ENCODE measurements at places on chromosomes 11 and 22. TPM values are rescaled to one million over a fixed set of nuclear protein-coding genes. Genes with fewer than 3 reads are reported as not detected.

TXNRD2 gene
- 31.5 TPM for total RNA-seq

CCDC87 gene
- total RNA-seq, result 0.27 TPM

GRCh38 chr11:10379871-10380568 lies 75.0 kb upstream of the AMPD3 start:
- DNase-seq, result no peak

DNA sequence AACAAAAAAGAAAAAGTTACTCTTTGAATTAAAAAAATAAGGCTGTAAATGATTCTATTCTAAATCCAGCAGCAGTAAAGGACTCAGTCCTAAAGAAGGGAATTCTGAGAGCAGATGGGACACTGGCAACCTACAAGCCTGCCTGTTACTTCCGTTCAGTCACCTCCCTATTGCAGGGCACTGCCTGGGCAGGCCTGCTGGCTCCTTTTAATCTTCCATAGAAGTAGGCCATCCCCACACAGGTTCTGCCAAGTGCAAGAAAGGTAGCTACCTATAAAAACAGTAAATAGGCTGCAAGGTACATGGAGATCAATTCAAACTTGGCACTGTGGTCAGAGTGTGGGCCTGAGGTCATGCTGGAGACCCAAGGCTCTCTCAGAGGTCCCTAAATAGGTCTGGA lies 136.4 kb downstream of the TRIM44 start:
- no peak for DNase-seq

- no peak for DNase-seq
Observed at GRCh38 chr11:30789270-30789669, 203.1 kb upstream of the MPPED2 start.

- no peak for DNase-seq
Observed at GRCh38 chr11:28584992-28585391, 476.8 kb downstream of the METTL15 start.

All from hematopoietic multipotent progenitor cell (in vitro differentiated cells).